Lower leg skin (tissue), 4 donors: ENCODE measurements at places on chromosomes 4 and X.

- DNase-seq: no peak
These were observed 23.0 kb upstream of the MSANTD1 start for GRCh38 chr4:3225936-3226335.

- DNase-seq: no peak
These were observed 1.1 kb downstream of the SLC9B2 start for GRCh38 chr4:103075435-103075893.

DNA sequence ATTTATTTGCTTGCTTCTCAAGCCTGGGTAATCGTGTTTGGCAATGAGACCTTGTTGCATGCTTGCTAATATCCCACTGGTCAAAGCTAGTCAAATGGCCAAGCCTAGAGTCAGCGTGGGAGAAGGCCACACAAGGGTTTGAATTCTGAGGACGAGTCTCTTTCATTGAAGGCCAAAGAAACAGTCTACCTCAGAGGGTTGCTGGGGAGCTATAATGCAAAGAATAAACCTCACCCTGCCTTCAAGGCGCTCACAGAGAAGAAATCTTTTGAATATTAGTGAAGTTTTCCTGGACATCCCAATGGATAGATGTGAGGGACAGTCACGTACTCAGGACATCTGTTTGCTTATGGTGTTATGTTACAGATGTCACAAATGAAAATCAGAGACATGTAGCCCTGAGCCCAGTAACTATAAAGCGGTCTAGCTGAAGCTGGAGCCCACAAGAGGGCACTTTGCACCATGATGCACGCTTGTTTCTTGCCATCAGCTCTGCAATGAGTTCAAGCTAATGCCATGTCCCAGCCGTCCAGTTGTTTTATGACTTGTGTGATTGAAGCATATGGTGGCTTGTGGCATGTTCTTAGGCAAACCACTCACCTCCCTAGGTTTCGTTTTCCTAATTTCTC, 1.1 kb upstream of the TLR3 start:
- DNase-seq: peak; percentile 43

GRCh38 chr4:185480016-185480732, 8.6 kb upstream of the CCDC110 start:
- no peak for DNase-seq

GRCh38 chr4:8790749-8791148, 80.9 kb downstream of the HMX1 start:
- DNase-seq: no peak

DNA sequence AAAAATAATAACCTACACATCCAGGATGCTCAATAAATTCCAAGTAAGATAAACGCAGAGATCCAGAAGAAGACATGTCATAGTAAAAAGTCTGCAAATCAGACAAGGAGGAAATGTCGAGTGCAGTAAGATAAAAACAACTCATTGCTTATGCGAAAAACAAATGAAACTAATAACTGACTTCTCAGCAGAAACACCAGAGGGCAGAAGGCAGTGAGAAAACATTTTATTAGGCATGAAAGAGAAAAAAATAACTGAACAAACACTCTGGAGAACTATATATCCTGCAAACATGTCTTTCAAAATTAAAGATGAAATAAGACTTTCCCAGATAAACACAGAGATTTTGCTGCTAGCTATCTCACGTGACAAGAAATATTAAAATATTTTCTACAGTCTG, 201.3 kb upstream of the CTSO start:
- DNase-seq: no peak

DNA sequence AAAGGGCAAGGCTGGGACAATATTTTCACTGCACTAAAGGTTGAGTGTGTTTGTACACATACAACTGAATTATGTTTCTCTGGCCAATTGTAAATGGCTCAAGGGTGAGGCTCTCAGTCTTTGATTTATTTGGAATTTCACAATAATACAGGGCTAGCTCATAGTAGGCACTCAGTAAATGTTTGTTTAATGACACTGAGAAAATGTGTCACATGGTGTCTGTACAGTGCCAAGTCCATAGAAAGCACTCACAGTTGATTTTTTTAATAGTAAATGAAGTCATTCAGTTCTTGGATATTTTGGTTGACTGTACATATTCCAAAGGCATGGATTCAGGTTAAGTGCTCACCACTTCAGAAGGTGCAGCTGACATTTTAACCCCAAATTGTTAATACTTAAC, 176.4 kb downstream of the IL1RAPL2 start:
- no peak for DNase-seq

DNA sequence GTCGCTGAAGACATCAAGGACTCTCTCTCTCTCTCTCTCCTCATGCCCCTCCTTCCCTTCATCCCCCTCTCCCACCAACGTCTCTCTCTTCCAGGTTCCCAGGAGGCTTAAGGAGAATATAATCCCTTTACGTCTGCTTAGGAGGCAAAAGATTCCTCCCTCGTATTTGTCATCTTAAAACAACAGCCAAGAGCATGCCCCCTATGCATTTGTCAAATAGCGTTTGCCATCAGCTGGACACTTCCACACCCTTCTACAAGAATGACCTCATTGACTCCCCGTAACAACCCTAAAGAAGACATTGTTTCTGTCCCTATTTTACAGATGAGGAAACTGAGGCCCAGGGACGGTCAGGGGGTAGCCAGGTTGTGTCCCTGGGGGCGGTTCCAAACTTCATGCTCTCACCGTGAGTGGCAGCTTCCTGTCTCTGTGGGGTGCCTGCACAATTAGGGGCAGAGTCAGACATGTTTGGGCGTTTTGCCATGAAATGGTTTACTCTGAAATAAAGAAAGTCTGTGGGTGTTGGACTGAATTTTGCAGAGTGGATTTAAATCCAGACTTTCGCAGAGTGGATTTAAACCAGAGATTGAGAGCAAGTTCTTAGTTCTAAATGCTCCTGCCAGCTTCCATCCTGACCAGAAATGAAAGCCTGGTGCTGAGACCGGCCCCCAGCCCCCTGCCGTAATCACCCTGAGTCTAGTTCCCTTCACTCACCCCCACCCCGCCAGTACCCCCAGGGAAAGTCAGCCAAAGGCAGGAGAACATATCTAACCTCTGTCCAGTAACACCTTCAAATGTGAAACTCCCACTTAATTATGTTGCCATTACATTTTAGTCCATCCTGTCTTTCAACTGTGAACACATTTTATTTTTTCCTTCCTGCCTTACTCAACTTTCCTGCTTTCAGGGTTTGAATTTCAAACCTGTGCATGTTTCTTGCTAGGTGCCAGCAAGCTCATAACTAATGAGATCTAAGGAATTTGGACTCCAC, 44.3 kb upstream of the TBL1X start:
- peak; percentile 49 for DNase-seq

DNA sequence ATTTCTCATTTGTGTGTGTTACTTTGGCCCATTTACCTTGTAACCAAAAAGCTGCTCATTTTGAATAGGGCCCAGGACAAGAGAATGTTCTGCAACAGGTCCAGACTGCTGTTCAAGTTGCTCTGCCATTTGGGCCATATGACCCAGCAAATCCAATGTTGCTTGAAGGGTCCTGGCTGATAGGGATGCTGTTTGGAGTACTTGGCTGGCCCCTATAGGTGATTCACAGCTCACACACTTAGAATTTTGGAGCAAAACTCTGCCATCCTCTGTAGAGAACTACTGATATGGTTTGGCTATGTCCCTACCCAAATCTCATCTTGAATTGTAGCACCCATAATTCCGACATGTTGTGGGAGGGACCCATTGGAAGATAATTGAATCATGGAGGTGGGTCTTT, 131.5 kb downstream of the AASDH start:
- DNase-seq: no peak

DNA sequence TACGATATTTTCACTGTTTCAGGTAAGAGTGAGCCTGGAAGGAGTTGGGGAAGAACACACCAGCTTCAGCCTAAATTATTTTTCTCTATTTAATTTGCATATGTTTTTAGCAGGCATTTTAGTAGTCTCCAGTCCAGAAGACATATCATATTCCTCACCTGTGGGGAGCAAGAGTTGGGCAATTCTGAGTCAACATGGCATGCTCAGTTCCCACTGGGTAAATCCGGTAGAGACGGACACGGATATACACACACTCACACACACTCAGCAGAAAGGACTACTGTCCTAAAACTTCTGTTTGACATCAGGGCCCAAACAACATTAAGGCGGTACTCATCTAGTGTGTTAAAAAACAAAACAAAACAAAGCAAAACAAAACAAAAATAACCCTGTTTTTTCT, 4.9 kb upstream of the BEX4 start:
- DNase-seq: no peak

- no peak for DNase-seq
These were observed 41.6 kb downstream of the BEX3 start for GRCh38 chrX:103417933-103418332.

DNA sequence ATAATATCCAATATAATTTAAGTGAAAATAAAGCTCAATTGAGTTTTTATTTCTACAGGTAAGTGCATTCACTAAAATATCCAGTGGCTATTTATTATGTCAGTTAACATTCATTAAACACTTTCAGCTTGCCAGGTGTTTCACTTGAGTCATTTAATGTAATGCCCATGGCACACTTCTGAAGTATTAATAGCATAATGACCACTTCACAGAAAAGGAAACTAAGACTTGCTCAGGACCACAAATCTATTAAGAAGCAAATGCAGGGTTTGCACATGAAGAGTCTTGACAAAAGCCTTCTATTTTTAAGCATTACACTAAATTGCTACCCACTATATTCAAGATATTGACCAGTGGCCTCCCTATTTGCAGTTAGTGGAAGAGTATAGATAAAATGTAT, 612.7 kb downstream of the KCTD8 start:
- DNase-seq: no peak

GRCh38 chr4:153248641-153249198, 44.5 kb downstream of the TRIM2 start:
- DNase-seq: no peak
